Activated naive CD8-positive, alpha-beta T cell treated with anti-CD3 and anti-CD28 coated beads for 36 hours (primary cell): ENCODE measurements at places on chromosomes 7 and 10. TPM values are rescaled to one million over a fixed set of nuclear protein-coding genes. Genes with fewer than 3 reads are reported as not detected.

Gene APBB1IP
- 66.3 TPM for total RNA-seq

Gene NIPSNAP2
- total RNA-seq, result 47.0 TPM

Gene FAM25G
- total RNA-seq, result not detected

Gene SEMA3D
- not detected for total RNA-seq

Gene VTI1A
- total RNA-seq, result 31.5 TPM

Gene CEP55
- 52.0 TPM for total RNA-seq

Gene PAX4
- not detected for total RNA-seq

Gene LBX1
- not detected for total RNA-seq

Gene GHRHR
- total RNA-seq, result not detected

Gene PTF1A
- not detected for total RNA-seq

Gene RAMP3
- total RNA-seq, result not detected

Gene IQUB
- total RNA-seq, result not detected

Gene TRIL
- not detected for total RNA-seq

Gene HOXA7
- total RNA-seq, result not detected

Gene C10orf53
- total RNA-seq, result not detected

Gene RBP4
- not detected for total RNA-seq

Gene PRKG1
- not detected for total RNA-seq

Gene PDCD4
- 125 TPM for total RNA-seq

Gene SNX10
- total RNA-seq, result 31.6 TPM

Gene AOAH
- total RNA-seq, result 5.3 TPM

Gene AOC1
- total RNA-seq, result not detected

Gene CCDC3
- total RNA-seq, result 0.14 TPM

Gene WDR86
- not detected for total RNA-seq

Gene WNT2
- total RNA-seq, result not detected

Gene TMEM196
- not detected for total RNA-seq

Gene PVRIG
- total RNA-seq, result 33.4 TPM

Gene GDF10
- total RNA-seq, result 4.1 TPM
